ENCODE measurements at places on chromosomes 5 and 9.

GRCh38 chr5:168409591-168410458, 76.4 kb upstream of the RARS1 start:
- DNase-seq, result peak; percentile 55

DNA sequence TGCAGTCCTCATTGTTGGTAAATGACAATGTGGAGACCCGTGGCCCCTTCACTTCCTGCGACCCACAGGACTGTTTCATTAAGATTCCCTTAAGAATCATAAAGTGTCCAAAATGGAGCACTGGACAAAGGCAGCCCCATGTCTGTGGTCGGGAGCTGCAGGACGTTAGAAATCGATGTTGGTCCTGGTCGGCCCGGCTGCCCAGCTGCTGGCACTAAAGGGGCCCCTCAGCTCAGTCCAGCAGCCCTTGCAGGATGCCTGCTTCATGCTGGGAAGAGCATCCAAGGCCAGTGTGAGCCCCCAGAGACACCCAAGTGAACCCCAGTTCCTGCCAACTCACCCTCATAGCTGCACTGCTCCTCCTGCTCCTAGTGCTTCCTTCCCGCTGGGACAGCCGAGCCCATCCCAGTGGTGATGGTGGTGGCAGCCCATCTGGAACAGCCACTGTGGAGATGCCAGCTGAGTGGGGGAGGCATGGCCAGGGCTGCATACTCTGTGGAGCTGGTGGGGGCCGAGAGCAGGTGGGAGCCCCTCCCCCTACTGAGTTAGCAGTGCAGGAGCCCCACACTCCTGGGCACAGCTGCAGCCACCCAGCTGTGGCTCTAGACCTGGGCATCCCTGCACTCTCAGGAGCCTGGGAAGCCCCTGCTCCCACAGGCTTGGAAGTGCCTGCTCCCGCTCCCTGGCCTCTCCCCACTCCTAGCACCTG, 168.0 kb upstream of the IRX2 start:
- no peak for DNase-seq

DNA sequence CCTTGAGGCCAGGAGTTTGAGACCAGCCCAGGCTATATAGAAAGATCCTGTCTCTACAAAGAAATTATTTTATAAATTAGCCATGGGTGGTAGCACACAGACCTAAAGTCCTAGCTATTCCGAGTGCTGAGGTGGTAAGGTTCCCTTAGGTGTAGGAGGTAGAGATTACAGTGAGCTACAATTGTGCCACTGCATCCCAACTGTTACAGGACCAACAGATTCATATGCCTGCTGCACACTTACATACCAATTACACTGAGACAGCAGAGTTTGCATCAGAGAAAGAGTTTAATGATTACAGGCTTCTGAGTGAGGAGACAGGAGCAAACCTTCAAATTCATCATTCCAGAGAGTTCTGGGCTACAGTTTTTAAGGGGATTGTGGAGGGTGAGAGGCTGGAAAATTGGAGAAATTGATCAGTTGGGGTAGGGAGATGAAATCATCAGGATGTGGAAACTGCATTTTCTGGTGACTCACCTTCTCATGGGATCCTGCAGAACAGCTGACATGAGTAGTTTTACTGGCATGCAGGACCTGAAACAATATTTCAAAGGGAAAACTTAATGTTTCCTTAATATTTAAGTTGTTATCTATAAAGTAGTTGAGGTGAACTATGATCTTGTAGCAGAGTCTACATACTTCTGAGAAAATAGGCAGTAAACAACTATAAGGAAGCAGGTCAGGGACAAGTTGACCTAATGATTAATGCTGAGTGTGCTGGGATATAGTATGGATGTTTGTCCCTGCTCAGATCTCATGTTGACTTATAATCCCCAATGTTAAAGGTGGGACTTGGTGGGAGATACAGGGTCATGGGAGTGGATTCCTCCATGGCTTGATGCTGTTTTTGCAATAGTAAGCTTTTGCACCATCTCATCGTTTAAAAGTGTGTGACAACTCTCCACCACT, 54.7 kb downstream of the ANXA2R start:
- DNase-seq, result no peak

DNA sequence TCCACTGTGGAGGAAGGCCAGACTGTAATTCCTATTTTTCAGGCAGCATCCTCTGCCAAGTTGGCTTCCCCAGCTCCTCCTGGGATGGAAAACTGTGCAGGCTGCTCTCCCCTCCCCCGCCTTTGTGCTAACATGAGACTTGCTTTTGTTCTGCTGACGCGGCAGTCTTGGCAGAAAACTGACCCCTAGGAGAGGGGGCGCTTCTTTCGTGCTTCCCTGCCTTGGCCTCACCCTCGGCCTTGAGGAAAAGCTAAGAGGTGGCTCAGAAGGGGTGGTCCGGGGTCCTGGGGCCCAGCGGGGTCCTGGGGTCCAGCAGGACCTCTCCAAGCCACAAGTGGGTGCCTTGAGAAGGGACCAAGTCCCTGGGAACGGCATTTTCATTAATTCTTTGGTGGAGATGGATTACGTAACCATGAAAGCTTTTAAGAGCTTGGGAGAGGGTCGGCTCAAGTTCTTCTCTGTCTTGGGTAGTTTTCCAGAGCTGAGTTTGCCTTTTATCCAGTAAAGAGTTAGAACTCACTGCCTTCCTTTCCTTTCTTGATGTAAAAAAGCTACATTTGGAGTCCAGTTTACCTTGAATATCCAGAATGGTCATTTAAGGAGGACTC, 51.0 kb downstream of the SH3PXD2B start:
- peak; percentile 64 for DNase-seq

DNA sequence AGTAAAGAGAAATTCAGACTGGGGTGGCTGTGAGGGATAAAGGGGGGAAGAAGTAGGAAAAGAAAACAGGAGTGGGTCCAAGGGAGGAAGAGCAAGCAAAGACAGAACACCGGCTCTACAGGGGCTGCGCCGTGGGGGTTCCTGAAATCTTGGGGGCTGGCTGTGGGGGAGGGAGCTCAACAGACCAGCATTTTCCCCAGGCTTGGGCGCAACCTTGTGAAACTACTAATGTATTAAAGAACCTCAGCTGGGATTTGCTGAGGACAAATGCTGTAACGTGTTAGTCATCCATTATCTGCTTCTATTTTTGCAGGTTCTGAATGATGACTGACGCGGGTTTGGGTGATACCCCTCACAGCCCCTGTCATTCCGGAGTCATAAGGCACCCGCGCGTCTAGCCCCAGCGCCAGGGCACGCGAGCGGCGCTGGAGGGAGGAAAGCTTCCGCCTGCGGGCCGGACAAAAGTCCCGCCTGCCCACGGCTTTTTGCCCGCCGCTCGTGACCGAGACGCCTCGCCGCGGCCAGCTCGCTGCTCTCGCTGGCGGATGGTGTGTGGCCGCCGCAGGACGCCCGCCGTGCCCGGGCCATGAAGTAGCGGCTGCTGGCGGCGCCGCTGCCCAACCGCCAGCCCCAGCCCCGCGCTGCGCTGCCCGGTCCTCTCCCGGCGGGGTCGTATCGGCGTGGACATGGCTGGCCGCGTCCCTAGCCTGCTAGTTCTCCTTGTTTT, 110.6 kb downstream of the PAM start:
- DNase-seq, result peak; percentile 72

DNA sequence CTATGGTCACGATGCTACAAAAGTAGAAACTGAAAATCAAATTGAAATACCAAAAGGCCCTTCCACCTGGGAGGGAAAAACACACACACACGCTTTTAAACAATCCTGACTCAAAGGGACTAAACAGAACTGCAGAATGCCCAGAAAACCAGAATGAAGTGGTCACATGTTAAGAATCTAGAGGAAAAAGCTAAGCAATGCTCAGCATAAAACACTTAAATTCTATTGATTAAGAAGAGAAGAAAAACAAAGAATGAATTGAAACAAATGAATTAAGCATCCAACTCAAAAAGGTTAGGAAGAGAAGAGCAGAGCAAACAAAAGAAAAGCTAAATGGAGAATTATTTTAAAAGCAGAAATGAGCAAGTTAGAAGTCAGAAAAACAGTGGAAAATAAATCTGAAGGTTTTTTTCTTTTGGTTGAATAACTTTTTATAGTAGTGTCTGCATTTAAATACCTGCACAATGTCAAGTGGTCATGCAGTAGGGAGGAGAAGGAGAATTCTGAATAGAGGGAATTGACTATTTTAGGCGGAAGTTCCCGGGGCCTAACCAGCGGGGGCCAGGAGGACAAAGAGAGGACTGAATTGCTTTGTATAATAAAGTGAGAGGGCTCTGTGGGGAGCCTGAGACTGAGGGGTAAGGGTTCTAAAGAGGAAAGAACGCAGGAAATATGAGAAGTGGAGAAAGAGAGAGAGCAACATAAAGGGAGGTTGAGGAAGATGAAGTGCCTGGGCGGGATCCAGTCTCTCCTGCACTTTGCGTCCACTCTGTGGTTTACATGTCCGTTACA, 146.8 kb downstream of the ATPSCKMT start:
- DNase-seq, result no peak

- no peak for DNase-seq
Measured at GRCh38 chr9:15295761-15296405, 11.1 kb downstream of the TTC39B start.
